ENCODE measurements at places on chromosomes 6 and 20.

GRCh38 chr6:10403385-10404106, 11.3 kb downstream of the TFAP2A start:
- DNase-seq: no peak

GRCh38 chr6:122733259-122733658, 46.3 kb upstream of the FABP7 start:
- DNase-seq: no peak

DNA sequence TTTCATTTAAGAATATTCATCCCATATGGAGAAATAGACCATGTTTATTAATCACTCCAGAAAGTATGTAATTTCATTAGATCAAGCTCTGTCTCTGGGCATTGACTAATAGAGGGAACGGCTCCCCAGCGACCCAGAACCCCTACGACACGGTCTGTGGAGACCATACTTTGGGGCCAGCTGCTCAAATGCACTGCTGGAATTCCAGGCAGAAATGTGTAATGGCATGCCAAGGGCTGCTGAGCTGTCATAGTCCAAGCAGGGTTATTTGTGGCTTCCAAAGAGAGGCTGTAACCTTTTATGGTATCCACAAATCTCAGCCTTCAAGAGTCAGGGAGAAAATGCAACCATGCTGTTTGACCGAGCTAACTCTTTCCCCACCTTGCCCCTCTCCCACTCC, 755.8 kb downstream of the DHX35 start:
- no peak for DNase-seq

- DNase-seq: no peak
Observed at GRCh38 chr20:15692570-15692969, 880.7 kb downstream of the KIF16B start.

DNA sequence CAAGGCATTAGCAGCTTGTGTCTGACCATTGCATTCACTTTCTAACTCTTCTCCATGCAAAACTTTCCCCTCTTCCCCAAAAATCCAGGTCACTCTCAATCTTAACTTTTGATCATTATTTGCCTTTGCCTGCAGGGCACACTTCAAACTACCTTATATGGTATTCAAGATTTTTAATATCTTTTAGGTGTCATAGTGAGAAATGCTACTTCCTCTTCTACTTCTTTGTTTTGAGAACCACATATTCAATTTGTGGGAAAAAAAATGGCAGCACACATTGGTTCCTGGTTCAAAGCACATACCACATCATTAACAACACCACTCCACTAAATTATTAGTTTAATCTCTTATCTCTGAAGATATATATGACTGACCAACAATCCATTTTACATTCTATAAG, 1267.0 kb upstream of the CITED2 start:
- no peak for DNase-seq

DNA sequence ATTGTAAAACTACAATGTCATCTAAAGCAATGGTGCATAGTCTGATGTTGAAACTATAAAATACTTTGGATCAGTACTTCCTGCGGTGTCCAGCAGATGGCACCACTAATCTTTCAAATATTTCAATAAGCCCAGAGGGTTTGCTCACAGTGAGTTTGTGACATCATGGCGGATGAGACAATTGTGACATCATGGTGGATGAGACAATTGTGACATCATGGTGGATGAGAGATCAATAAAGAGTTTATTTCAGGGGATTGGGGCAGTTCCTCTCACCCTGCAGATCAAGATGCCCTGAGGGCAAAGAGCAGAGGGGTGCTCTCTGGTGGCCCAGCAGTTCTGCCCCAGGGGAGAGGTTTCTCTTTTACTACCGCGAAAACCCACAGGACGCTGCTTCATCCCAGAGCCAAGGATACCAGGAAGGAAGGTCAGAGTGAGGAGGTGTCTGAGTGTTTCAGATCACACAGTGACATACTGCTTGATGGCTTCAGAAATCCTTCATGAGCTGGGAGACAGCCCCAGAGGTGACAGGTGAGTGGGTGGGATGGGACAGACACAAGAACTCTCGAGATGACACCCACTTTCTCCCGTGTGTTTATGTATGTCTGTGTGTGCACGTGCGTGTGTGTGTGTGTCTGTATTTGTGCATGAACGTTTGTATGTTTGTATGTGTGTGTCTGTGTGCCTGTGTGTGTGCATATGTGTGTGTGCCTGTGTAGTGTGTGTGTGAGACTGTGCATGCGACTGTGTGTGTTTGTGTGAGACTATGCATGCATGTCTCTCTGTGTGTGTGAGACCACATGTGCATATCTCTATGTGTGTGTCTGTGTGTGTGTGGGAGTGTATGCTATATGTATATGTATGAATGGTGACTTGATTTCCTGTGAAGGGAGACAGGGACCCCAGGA, 7.3 kb upstream of the ULBP2 start:
- DNase-seq: peak; percentile 75

- no peak for DNase-seq
Observed at GRCh38 chr6:42400886-42401612, 50.7 kb downstream of the TRERF1 start.

DNA sequence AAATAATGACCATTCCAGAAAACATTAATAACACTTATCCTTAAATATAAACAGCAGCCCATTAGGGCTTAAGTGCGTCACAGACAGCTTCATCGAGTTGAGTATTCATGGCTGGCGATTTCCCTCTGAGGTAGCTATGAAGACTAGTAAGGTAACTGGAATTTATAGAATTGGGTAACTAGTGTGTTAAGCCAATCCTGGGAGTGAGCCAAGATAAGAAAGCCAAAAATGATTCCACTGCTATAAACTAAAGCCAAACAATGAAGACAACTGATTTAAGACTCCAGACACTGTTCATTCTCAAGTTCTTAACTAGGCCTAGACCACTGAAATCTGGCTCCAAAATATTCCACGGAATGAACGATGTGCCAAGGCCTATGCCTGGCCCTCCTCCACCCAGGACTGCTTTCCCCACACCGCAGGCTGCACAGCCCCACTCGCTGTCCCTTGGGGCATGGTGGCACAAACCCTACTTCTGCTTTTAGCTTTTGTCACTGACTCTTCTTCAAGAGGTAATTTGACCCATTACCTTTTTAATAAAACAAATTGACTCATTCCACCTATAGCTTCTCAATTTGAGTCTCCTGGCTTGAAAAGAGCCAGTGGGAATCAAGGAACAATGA, 66.0 kb downstream of the BLOC1S5 start:
- no peak for DNase-seq

GRCh38 chr20:5835321-5835821, 85.2 kb downstream of the SHLD1 start:
- peak; percentile 11 for DNase-seq

DNA sequence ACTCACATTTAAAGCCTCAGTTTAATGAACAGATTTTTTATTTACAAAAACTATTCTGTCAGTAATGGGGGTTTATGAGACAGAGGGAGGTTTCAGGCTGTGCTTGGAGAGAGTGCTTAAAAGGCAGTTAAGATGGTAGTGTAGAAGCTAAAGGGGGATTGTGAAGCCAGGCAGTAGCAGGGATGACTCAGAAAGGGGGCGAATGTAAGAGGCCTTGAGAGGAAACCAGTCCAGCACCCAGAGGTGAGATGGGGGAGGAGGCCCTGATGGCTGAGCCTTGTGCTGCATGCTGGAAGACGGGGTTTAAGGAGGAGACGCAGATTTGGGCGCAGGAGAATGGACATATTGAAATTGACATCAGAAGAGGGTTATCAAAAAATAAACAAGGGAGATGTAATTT, 6.6 kb upstream of the SERPINB9 start:
- DNase-seq: no peak

GRCh38 chr6:37982317-37982716, 162.8 kb downstream of the ZFAND3 start:
- DNase-seq: no peak

GRCh38 chr6:55566036-55566710, 12.8 kb downstream of the HMGCLL1 start:
- no peak for DNase-seq

- no peak for DNase-seq
Observed at GRCh38 chr6:4914420-4915159, 89.2 kb downstream of the RPP40 start.

DNA sequence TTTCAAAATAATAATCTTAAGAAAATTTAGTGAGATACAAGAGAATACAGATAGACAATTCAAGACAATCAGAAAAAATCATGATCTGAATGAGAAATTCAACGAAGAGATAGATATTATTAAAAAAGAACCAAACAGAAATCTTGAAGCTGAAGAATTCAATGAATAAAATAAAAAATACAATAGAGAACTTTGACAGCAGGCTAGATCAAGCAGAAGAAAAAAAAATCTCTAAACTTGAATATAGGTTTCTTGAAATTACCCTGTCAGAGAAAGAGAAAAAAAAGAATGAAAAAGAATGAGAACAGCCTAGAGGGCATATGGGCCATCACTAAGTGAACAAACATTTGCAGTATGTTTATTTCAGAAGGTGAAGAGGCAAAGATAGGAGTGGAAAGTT, 39.0 kb downstream of the IL22RA2 start:
- no peak for DNase-seq

DNA sequence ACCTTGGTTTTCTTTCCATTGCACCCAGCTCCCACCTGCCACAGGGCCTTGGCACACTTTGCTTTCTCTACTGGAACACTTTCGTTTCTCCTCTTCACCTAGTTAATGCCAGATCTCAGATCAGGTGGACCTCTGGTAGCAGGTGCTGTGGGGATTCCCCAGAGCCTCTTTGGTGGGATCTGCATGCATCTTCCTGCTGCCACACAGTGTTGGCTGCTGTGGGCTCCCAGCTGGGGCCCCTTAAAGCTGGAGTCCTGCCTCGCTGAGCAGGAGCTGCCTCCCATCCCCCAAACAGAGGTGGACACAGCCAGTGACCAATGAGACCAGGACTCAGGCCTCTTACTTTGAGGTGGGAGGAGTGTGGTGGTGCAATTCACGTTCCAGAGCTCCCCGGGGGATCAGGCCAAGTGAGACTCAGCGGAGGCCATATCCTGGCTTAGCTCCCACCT, 28.4 kb downstream of the CEBPB start:
- DNase-seq: no peak

- DNase-seq: no peak
Observed at GRCh38 chr6:16440636-16441212, 202.3 kb downstream of the GMPR start.

DNA sequence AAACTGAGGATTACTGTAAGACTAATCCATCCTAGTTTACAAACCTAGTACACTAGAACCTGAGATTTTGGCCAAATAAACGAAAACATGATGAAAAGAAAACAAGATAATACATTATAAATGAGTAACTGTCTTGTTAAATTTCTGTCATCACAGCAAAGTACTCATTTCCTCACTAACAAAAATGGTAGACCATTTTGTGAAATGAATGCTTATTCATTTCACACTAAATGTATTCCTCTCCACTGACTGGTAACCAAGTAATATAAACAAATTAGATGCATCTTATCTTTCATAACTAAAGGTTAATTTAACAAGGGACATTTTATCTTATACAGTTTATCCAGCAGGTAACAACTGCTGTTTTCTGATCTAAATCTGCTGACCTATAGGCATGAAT, 143.7 kb downstream of the REV3L start:
- no peak for DNase-seq

DNA sequence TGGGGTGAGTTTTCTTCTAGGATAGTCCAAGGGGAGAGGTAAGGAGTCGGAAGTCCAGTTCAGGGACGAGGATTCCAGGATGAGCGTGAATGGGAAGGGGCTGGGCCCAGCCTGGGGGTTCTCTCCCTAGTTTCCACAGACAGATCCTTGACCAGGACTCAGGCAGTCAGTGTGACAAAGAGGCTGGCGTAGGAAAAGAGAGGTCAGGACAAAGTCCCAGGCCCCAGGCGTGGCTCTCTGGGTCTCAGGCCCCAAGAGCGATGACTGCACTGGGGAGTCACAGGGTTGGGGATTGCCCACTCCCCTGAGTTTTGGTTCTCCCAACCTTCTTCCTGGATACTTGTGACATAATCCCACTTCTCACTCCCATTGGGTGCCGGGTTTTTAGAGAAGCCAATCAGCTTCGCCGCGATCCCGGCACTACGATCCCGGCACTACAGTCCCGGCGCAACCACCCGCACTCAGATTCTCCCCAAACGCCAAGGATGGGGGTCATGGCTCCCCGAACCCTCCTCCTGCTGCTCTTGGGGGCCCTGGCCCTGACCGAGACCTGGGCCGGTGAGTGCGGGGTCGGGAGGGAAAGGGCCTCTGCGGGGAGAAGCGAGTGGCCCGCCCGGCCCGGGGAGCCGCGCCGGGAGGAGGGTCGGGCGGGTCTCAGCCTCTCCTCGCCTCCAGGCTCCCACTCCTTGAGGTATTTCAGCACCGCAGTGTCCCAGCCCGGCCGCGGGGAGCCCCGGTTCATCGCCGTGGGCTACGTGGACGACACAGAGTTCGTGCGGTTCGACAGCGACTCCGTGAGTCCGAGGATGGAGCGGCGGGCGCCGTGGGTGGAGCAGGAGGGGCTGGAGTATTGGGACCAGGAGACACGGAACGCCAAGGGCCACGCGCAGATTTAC, 46.2 kb upstream of the TRIM26 start:
- peak; percentile 74 for DNase-seq

GRCh38 chr6:20092071-20092566, 120.2 kb downstream of the MBOAT1 start:
- DNase-seq: no peak

DNA sequence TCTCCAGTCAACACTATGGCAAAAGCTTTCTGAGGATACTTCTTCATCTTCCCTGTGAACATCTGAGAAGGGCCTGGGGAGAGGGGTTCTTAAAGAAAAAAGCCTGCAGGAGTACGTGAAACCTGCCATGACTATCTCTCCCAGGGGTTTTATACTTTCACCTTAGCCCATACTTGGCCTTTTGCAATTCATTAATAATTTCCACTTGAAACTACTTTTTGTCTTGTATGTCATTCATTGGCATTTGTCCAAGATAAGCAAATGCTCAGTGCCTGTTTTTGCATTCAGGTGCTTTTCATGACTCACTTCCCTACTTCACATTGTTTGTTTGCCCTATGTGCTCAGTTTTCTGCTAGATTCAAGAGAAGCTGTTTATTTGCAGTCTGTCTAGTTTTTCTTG, 580.3 kb upstream of the GJE1 start:
- no peak for DNase-seq

GRCh38 chr6:6723361-6723760, 134.8 kb downstream of the LY86 start:
- DNase-seq: no peak

- DNase-seq: no peak
Observed at GRCh38 chr6:48178700-48179099, 67.7 kb upstream of the PTCHD4 start.

DNA sequence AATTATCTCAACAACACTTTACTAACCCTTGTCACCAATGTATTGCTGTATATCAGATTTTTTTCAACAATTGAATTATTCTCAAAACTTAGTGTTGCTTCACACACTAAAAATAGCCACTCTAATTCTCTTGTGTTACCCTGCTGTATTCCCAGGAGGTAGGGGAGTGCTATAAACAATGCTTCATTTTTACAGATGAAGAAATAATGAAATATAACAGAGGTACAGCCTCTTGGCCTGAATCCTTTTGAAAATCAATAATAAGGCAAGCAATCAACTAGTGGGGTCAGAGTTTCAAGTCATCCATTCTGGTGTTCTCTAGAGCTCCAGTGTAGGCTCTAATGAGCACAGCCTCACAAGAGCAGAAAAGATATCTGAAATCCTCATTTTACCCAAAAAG, 10.9 kb downstream of the HIVEP2 start:
- no peak for DNase-seq

GRCh38 chr6:125810445-125810844, 19.7 kb downstream of the NCOA7 start:
- no peak for DNase-seq

GRCh38 chr6:53579338-53579737, 34.4 kb upstream of the GCLC start:
- DNase-seq: peak; percentile 68

GRCh38 chr20:57868310-57868709, 158.5 kb upstream of the PMEPA1 start:
- DNase-seq: no peak

- DNase-seq: no peak
Observed at GRCh38 chr6:100220543-100220942, 226.5 kb upstream of the MCHR2 start.

Measured in stimulated activated CD4-positive, alpha-beta T cell treated with anti-CD3 and anti-CD28 coated beads, Interleukin-15, amount 100 ng/mL, for 24 hours (primary cell).